ENCODE measurements at places on chromosomes 5 and 9.
A peak's percentile ranks its signal among the peaks of the same experiment; 100 is the strongest.

- peak; percentile 24 for DNase-seq
Measured at GRCh38 chr5:7828269-7828668, 22.7 kb downstream of the CFAP90 start.

- DNase-seq = no peak
Measured at GRCh38 chr5:160134332-160134731, 15.1 kb upstream of the PWWP2A start.

DNA sequence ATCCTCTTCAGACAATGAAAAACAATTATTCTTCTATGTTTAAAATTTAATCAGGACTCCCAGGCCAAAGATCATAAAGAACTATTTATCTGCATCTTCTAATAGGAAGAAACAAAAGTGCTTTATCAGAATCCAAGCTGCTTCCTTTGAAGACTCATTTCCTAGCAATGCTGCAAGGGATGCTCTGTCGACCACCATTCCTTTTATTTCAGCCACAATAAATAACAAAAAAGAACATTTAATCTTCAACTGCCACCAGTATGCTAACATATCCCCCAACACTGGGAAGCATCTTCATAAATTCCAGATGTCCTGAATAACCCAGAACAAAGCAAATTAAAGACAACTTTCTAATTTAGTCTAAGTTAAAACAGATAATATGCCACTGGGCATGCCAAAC, 68.7 kb downstream of the PKD2L2 start:
- no peak for DNase-seq

GRCh38 chr9:33185858-33186257, 18.7 kb upstream of the B4GALT1 start:
- DNase-seq = no peak

DNA sequence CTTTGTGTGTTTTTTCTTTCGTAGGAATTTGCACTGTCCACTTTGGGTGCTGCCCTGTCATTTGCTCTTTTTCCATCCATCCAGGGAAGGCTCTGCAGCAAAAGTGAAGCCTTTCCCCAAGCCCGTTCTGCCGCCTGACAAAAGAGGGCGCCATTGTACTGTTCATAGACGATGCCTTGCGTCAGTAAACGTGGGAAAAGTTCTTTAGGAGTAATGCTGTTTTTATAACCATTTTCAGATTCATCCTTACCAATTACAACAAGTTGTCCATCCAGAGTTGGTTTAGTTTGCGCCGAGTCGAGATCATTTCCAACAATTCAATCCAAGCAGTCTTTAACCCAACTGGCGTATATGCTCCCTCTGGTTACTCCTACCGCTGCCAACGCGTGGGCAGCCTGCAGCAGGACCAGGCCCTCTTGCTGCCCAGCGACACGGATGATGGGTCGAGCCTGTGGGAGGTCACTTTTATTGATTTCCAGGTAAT, 34.3 kb upstream of the RPS23 start:
- DNase-seq = no peak

- DNase-seq = no peak
Measured at GRCh38 chr9:17013891-17014290, 120.9 kb upstream of the CNTLN start.

DNA sequence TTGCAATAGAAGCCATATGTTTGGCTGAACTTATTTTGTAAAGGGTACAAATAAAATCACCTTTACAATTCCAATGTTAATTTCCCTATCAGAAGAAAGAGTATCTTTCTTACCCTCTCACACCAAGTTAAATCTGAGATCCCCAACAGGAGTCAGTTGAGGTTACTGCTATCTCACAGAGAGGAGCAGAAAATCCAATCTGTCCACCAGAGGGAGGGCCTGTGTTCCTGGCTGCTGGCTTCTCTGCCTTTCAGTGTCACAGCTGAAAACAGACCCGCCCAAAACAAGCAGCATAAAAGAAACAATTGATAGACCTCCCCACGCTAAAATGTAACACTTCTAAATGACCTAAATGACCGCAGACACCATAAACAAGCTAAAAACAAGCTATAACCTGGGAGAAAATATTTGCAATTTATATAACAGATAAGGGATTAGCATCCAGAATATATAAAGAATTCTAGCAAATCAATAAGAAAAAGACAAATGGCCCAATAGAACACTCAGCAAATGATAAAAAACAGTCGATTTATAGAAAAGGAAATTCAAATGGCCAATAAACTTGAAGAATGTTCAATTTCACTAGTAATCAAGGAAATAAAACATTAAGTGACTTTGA, 24.5 kb upstream of the MVB12B start:
- DNase-seq = no peak

DNA sequence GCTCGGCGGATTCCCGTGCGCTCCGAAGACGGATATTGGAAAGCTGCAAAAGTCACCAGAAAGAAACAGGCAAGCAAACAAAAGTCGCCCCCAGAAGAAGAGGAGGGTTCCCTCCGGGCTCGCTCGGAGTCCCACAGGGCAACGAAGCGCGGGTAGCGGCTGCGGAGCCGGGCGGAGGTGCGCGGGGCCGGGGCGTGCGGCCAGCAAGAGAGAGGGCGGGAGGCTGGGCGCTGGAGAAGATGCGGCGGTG, at the start of gene FBN2:
TSS of gene FBN2 (minus strand) at position 246 of the 250 bp plus-strand sequence. CDS start 642 bp downstream, outside the sequence.
- DNase-seq = no peak

DNA sequence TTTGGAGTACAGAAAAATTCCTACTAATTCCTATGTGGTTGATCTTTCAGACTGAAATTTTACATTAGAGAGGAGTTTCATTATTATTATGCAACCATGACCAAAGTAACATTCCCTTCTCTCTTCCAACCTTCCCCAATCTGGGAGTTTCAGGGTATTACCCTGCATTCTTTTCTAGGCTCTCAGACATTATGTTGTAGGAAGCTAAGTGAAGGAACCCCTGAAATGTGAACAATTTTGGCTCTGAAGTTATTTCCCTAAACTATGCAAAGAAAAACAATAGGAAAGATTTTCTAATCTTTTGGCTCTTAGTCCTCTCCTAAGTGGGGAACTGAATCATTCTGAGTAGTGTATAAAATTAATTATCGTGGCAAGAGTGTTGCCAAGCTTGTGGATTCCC, 63.3 kb upstream of the ZFAND5 start:
- DNase-seq = no peak

DNA sequence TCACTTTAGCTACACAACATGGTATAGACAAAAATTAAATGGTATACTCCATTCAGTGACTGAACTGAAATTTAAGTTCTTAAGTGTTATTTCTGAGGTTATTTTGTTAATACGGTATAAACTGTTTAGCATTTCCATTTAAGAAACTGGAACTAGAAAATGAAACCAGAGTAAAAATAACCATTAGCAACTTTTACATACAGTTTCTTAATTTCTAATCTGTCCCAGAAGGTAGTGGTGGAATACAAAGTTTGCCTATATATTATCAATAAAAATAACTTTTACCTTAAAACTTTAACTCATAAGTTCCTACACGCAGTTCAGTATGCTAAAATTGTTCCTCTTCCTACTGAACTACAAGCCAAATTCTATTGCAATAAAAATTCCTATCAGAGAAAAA, 10.3 kb downstream of the GOLPH3 start:
- no peak for DNase-seq

DNA sequence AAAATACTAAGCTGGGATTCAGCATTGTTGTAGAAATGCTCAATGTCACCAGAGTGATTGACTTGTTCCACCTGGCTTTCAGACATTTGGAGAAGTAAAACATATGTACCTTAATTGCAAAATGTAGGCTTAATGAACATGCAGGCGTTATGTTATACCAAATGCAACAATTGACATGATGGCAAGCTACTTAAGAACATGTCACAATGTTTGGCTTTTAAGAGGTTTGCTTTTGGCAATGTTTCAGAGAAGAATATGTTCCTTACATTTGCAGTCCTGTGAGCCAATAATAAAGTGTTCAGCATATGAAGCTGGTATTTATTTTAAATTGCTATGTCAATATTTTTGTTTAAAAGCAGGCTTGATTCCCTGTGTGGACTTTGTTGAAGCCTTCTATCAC, 111.7 kb upstream of the NUDT12 start:
- DNase-seq = no peak

DNA sequence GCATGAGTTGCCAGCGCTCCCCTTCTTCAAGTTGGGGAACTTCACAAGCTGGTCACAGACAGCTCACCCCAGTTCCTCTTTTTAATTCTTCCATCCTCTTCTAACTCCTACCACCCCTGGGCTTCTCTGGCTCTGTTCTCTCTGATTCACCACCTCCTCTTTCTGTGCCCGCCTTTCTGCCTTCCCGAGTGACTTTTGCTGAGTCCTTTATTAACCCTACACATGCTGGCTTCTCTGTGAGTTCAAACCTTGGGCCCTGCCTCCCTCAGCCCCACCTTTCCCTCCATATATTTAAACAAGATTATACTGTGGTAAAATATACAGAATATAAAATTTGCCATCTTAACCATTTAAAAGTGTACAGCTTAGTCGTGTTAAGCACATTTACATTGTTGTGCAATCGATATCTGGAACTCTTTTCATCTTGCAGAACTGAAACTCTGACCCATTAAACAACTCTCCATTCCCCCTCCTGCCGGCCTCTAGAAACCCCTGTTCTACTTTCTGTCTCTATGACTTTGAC, 32.0 kb downstream of the SLC46A2 start:
- no peak for DNase-seq

DNA sequence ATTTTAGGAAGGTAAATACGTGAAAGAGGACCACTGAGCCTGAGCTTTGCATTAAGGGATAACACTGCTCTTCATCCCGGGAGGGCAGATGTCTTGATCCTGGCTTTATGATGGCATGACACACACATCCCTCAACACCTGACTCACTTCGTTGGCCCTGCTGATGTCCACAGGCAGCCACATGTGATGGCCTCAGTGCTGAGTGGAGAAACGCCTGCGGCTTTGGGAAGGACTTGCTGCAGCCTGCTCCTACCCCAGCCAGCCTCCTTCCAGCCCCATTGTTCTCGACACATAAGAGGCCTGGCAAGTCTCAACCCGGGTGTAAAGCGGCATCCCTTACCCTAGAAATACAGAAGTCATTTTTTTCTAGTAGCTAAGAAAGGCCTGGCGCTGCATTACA, 169.0 kb downstream of the SYK start:
- DNase-seq = peak; percentile 10

GRCh38 chr9:2800394-2801179, 43.3 kb downstream of the PUM3 start:
- DNase-seq = no peak

GRCh38 chr5:69516769-69517168, 24.2 kb downstream of the OCLN start:
- no peak for DNase-seq

GRCh38 chr9:20065796-20066700, 277.2 kb upstream of the SLC24A2 start:
- DNase-seq = no peak

- no peak for DNase-seq
Measured at GRCh38 chr9:101487443-101487840, 46.2 kb upstream of the RNF20 start.
